ENCODE measurements at places on chromosomes 7 and 10.

DNA sequence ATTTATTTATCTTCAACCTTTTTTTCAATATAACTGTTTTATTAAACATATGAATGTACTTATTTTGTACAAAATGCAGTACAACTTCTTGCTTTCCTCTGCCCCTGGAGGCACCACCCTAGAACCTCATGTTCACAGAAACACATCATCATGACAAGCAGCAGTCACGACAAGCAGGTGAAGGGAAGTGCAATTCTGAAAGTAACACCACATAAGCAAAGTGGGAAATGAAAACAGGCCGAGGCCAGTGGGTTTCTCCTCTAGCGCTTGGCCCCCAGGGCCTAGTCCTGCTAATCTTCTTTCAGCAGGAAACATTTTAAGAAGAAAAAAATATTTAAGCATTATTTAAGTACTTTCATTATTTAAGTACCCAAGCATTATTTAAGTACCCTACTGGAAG is 598.1 kb downstream of the SH2D4B start:
- DNase-seq, result no peak

DNA sequence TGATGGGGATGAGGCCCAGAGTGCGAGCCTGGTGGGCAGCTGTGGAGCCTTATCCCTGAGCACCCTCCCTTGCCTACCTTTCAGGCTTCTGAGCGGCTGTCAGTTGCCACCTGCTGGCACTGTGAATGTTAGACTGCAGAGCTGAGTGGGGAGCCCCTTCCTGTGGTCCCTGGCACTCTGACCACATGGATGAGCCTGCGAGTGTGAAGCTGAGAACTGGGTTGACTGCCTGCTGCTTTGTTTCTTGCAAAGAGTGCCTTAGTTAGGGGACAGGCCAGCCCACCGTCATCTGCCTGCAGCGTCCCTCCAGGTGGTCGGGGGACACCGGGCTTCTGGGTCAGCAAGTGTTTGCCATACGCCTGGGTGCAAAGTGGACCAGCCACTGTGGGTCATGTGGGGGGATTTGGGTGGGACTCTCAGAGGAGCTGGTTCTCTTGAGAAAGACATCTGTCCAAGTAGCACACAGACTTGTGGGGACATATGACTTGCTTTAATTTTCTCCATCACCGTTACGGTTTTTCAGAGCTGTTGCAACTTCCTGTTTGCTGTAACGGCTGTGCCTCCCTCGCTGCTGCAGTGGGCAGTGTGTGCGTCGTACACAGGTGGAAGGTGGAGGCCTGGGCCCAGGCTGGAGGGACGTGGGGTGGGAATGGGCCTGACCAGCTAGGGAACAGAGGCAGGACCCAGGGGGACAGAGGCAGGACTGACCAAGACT is 13.7 kb downstream of the INPP5A start:
- no peak for DNase-seq

DNA sequence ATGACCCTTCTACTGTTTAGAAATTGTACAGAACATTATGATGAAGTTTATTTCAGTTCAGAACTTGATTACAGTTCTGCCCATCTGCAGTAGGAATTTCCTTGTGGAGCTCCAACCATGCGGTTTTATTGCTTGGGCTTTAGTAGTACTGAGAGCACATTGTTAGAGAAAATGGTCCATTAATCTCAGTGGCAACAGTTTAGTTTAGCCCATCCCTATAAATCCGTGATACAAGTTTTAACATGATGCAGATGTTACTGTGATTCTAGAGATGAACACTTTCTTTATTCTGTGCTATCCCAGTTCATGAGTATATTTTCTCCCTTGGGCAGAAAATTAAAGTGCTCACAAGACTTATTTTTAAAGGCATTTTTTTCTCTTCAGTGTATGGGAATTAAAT is 84.8 kb upstream of the FZD8 start:
- DNase-seq, result no peak

GRCh38 chr7:77674878-77675277 is 21.4 kb upstream of the RSBN1L start:
- DNase-seq, result no peak

DNA sequence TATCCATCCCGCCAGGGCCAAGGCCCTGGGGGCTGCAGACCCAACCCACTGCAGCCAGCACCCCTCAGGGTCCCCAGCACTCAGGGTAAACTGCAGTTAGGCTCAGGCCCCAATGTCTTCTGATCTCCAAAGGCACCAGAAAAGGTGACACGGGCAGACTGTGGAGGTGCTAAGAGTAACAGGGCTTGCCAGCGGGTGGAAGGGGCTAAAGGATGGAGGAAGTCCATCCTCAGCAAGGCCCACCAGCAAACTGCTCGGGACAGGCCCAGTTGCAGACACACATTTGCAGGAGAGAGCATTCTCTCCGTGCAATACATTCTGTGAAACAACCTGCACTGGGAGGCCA is 95.6 kb upstream of the DDC start:
- DNase-seq, result no peak

DNA sequence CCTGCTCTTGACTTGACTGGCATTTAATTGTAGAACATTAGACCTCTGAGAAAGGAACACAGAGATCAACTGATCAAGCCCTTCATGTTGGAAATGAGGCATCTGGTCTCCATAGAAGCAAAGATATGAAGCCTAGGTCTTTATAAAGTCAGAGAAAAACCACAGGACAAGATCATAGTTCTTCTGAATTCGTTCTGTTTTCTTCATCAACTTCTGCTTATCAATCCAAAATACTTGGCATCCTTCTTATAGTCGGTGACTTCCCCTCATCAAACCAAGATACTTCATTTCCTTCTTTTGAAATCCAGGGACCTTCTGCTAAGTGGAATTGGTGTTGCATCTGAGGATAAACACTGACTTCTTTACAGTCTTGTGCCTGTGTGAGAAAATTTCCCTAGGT is 77.1 kb upstream of the PRKCQ start:
- DNase-seq, result no peak

DNA sequence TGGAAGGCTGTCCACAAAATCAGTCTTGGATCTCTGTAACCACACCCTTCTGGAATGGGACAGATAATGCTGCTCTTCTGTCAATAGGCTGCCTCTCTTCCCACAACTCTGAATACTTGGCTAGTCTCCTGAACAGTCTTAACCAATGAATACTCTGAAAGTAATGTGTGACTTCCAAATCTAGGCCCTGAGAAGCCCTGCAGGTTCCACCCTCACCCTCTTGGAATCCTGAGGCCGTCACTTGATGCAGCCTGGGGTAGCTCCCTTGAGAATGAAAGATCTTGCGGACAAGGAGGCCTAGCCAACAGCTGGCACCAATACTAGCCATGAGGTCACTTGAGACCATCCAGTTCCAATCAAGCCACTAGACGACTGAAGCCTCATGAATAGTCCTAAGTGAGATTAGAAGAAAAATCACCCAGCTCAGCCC is 109.2 kb downstream of the ARHGAP12 start:
- DNase-seq, result no peak

GRCh38 chr10:30683496-30683895 is 53.9 kb upstream of the LYZL2 start:
- DNase-seq, result no peak

DNA sequence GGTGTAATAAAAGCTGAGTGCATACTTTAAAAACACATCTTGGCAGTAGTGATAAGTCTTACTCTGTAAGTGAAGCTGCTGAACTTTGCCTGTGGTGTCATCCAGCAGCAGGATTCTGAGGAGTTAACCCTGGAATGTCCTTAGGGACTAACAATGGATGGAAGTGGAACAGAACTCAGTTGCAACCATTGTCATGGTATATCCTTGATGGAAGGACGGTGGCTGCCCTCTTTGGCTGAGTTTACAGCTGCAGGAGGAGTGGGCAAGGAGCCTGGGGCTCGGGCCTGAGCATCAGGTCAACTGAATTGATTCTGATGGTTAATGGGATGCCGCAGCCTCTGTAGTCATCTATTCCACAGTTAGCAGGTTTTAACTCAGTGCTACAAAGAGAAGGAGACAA is 56.2 kb downstream of the MRC1 start:
- no peak for DNase-seq
